HuH-7.5 (cell line): ENCODE measurements at places on chromosomes 6 and 20.

GRCh38 chr20:36434383-36434782, 106.9 kb upstream of the MYL9 start:
- no peak for DNase-seq

GRCh38 chr6:135086414-135086764, 31.8 kb upstream of the HBS1L start:
- DNase-seq: no peak

DNA sequence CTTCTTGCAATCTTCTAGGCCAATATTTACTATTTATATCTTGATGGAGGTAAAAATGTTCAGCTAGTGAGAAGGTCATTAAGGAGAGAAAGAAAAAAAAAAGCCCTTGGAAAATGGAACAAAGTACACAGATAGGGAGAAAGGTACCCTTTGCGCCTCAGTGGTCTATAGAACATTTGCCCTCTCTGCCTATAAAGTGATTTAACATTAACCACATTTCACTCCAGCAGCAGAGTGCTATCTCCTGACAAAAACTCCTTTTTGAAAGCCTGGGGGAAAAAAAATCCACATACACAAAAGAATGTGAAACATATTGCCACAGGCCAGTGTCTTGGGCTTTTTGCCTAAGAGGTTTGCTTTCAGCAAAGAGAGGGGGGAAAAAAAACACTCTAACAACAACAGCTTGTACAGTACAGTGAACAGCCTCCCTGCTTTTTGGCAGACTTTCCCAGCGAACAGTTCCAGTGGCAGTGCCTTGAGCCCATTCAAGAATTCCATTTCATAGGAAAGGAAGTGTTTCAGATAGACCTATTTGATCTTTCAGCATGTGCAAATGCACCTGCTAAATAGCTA, 695 bp downstream of the ARHGAP18 start:
- no peak for DNase-seq

DNA sequence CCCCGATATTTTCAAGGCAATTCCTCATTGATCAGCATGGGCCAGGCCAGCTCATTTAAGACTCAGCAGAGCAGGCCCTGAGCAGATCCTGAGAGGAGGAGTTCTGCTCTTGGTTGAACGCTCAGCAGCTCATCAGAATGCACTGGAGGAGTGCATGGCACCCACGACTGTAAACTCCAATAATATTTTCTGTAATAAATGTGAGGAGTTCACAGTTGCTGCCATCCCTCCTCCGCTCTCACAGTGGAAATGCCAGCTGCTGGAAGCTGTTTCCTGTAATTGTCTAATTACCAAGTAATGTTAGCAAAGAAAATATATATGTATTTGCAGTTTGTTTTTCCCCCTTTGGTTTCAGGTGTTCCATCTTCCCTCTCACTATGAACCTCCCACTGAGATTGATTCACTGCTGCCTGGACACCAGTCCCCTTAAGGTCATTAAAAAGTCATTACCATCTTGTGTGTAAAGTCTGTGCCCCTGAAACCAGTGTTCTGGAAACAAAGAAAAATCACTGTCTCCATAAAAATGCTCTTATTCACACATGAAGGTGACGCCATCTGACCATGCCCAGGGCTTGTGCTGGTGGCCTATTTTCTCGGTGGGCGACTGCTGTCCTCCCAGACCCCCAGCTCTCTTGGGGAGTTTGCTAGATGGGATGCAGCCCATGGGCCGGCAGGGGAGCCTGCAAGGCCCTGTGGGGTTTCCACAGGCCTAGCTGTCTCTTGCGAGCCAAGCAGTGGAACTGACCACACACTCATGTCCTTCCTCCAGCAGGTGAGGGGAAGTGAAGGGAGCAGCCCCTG, 374.2 kb downstream of the ZFAND3 start:
- DNase-seq: no peak

- DNase-seq: no peak
Observed at GRCh38 chr6:89385846-89386245, 26.2 kb downstream of the RRAGD start.

DNA sequence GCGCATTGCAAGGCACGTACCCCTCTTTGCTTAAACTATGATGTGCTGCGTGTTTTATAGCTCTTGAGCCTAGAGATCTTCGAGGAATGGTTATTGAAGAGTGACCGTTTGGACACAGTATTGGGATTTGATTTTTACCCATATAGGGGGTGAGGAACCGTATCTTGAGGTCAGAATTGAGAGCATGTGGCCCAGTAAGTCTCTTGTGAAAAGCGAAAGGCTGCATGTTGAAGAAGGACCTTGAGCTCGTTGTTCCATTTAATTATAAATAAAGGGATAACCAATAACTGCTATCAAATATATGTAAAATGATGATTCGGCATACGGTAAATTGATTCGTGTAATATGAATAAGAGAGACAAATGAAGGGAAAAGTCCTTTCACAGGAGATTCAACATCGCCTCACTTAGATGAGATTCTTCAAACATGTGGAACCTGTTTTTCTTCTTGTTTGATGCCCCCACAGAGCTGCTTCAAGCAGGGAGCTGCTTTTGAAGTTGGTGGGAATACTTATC, 66.6 kb downstream of the AKAP12 start:
- no peak for DNase-seq

DNA sequence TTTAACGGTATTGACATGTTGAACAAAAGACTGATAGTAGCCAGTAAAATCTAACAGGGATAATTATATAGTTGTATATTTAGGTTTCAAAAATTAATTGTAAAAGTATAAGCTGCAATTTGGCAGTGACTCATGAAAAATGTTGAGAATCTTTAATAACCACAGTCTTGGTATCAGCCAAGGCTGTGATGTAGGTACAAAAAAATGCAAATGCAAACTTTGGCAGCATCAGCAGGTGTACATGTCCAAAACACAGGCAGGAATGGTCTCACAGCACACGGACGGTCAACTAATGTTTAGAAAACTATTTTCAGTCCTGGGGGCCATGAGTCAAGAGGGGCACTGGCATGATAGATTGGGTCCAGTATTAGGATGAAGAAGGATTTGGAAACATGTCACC, 58.5 kb upstream of the BEND3 start:
- DNase-seq: no peak

DNA sequence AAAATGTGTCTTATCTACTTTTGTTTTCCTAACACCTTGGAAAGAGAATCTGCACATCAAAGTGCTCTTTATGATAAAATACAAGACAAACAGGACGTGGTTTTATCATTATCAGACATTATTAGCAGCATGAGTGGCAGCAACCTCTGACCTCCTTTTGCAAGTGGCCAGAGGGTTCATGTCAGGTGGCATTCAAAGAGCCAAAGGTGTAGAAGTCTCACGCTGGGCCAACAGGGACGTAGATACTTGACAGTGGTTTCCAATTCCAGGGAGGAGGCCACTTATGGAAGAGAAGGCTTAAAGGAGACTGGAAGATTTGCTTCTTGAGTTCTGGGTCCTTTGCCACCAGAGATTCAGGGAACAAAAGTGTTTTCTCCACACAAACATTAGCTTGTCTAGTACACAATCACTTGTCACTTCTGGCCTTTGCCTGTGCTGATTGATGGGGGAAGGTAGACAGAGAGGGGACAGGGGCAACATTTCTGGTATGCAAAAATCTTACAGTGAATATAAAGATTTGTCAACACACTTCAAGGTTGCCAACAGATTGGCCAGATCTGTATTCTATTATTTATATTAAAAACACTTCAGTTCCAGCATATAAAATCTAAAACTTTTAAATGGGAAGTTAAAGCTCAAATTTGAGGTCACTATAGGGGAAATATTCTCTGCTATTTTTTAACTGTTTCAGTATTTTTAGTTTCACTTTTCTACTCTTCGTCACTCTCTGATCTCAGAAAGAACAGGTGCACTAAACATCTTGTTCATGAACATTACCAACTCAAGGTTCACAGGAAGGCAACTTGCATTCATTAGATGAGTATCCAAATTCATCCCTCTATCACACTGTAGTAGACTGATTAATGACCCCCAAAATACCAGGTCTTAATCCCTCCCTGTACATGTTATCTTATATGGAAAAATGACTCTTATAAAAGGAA, 52.1 kb upstream of the FBXO30 start:
- DNase-seq: no peak

DNA sequence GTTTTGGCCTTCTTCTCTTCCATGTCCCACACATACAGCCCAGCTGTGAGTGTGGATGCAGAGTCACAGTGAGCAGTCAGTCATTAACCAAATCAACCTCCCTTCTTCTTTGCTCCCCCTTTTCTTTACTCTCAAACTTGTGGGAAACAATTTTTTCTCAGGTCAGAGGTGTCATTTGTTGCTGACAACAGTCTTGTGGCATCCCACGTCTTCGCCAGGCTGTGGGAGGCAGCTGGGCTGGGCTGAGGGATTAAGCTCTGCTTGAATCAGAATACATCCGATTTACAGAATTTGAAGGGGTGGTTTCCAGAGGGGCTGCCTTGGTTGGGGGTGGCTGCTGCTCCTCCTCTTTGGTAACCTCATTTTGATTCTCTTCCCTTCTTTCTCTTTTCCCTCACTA, 40.5 kb downstream of the SCGN start:
- no peak for DNase-seq

- DNase-seq: no peak
Observed at GRCh38 chr6:4809999-4810918, 34.1 kb downstream of the CDYL start.

GRCh38 chr6:13810688-13811446, 3.5 kb downstream of the MCUR1 start:
- DNase-seq: no peak

- no peak for DNase-seq
Observed at GRCh38 chr6:3770023-3770720, 18.7 kb upstream of the PXDC1 start.

- DNase-seq: no peak
Observed at GRCh38 chr6:155854787-155855186, 399.1 kb upstream of the NOX3 start.
